ENCODE measurements at places on chromosomes 12 and 14. TPM values are rescaled to one million over a fixed set of nuclear protein-coding genes. Genes with fewer than 3 reads are reported as not detected.

The TAOK3 gene
- total RNA-seq: 57.5 TPM

The PLEKHD1 gene
- 0.10 TPM for total RNA-seq

The VWF gene
- total RNA-seq: 173 TPM

The TBX5 gene
- total RNA-seq: 0.10 TPM

The NAB2 gene
- 16.2 TPM for total RNA-seq

The TM9SF1 gene
- 42.9 TPM for total RNA-seq

The DAO gene
- total RNA-seq: not detected

The RBMS2 gene
- 49.4 TPM for total RNA-seq

The TMEM229B gene
- total RNA-seq: 24.7 TPM

The LTB4R2 gene
- total RNA-seq: 8.2 TPM

The KLRC3 gene
- total RNA-seq: 1.1 TPM

The PTPN6 gene
- total RNA-seq: 40.4 TPM

The POMT2 gene
- total RNA-seq: 37.6 TPM

The RPL6 gene
- 1,403 TPM for total RNA-seq

The RPS26 gene
- total RNA-seq: 57.0 TPM

The CD27 gene
- total RNA-seq: 2.6 TPM

The PRR4 gene
- total RNA-seq: 7.3 TPM

The RNASE3 gene
- total RNA-seq: not detected

The MRPL42 gene
- total RNA-seq: 87.6 TPM

The KRT74 gene
- total RNA-seq: 0.26 TPM

The C12orf43 gene
- total RNA-seq: 18.0 TPM

The TTC9 gene
- total RNA-seq: 7.0 TPM

The INSM2 gene
- not detected for total RNA-seq

The THTPA gene
- total RNA-seq: 20.2 TPM

The MNAT1 gene
- 55.1 TPM for total RNA-seq

The CBLN3 gene
- 2.2 TPM for total RNA-seq

The CLEC2A gene
- total RNA-seq: not detected

The KRT82 gene
- not detected for total RNA-seq

The SERPINA9 gene
- total RNA-seq: not detected

The CATSPERB gene
- total RNA-seq: 7.3 TPM

The SLC38A6 gene
- total RNA-seq: 18.3 TPM

The C12orf54 gene
- 1.5 TPM for total RNA-seq

The KRT77 gene
- not detected for total RNA-seq

The LRIG3 gene
- 56.1 TPM for total RNA-seq

The ZC2HC1C gene
- 3.0 TPM for total RNA-seq

The SUDS3 gene
- total RNA-seq: 40.1 TPM

The AQP2 gene
- 0.70 TPM for total RNA-seq

The TAS2R8 gene
- not detected for total RNA-seq

The VRK1 gene
- 15.6 TPM for total RNA-seq

The RIPK3 gene
- 22.4 TPM for total RNA-seq

The PRB2 gene
- total RNA-seq: not detected

The ANO2 gene
- 4.2 TPM for total RNA-seq

The SYT10 gene
- 0.16 TPM for total RNA-seq

The CPNE6 gene
- total RNA-seq: 1.5 TPM

The C14orf39 gene
- not detected for total RNA-seq

The NFATC4 gene
- total RNA-seq: 67.2 TPM

The GAS2L3 gene
- total RNA-seq: 6.0 TPM

The ACTR6 gene
- 33.1 TPM for total RNA-seq

The CLEC2B gene
- 8.7 TPM for total RNA-seq

The PIWIL1 gene
- total RNA-seq: not detected

The ABCD2 gene
- 4.6 TPM for total RNA-seq

The MYF5 gene
- total RNA-seq: not detected

The FAM181A gene
- total RNA-seq: not detected

The KRT71 gene
- total RNA-seq: not detected

The PMCH gene
- not detected for total RNA-seq

The ACOT4 gene
- total RNA-seq: 4.7 TPM

The CBX5 gene
- total RNA-seq: 70.2 TPM

The ASCL4 gene
- not detected for total RNA-seq

The ZNF219 gene
- 47.2 TPM for total RNA-seq

Measured in ureter (tissue), 1 donor.